ENCODE measurements at places on chromosomes 4 and X.

DNA sequence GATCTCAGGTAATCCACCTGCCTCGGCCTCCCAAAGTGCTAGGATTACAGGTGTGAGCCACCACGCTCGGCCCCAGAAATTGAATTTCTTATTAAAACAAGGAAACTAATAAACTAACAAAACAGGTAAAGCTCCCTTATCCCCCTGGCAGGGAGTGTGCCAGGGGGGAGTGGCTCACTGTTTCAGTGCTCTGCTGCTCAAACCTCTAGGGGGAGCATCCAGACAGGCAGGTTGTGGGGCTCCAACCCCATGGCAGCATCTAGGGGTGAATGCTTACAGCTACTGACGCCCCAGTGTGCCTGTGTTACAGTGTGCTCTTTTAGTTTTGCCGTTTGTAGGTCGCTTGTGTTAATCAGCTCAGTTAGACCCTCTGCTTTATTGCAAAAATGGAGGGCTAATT, 605.0 kb downstream of the GABRG1 start:
- no peak for DNase-seq

GRCh38 chr4:48899432-48899749, 7.2 kb downstream of the OCIAD2 start:
- DNase-seq, result no peak

GRCh38 chrX:94256396-94256795, 582.4 kb downstream of the FAM133A start:
- no peak for DNase-seq

GRCh38 chr4:6049985-6050384, 31.8 kb upstream of the C4orf50 start:
- no peak for DNase-seq

- no peak for DNase-seq
Observed at GRCh38 chr4:111871802-111872201, 273.5 kb upstream of the FAM241A start.

- DNase-seq, result no peak
Observed at GRCh38 chr4:40718586-40718985, 31.2 kb upstream of the NSUN7 start.

DNA sequence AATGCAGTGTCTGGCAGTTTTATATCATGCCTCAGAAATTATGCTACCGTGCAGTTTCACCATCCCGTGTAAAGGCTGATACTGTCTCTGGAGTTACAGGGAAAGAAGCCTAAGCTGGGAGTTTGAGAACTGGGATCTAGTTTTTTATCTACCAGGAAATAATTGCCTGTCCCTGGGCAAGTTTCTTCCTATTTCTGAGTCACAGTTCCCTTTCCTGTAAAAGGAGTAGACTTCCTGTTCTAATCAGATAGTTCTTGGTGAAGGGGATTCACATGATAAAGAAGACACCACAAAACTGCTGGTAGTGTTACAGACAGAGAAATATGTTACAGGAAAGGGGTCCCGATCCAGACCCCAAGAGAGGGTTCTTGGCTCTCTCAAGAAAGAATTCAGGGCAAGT, 17.1 kb downstream of the HERC3 start:
- DNase-seq, result no peak

- no peak for DNase-seq
Observed at GRCh38 chrX:143536176-143536575, 18.9 kb upstream of the SPANXN3 start.

GRCh38 chrX:100207331-100208024, 202.6 kb downstream of the PCDH19 start:
- no peak for DNase-seq

DNA sequence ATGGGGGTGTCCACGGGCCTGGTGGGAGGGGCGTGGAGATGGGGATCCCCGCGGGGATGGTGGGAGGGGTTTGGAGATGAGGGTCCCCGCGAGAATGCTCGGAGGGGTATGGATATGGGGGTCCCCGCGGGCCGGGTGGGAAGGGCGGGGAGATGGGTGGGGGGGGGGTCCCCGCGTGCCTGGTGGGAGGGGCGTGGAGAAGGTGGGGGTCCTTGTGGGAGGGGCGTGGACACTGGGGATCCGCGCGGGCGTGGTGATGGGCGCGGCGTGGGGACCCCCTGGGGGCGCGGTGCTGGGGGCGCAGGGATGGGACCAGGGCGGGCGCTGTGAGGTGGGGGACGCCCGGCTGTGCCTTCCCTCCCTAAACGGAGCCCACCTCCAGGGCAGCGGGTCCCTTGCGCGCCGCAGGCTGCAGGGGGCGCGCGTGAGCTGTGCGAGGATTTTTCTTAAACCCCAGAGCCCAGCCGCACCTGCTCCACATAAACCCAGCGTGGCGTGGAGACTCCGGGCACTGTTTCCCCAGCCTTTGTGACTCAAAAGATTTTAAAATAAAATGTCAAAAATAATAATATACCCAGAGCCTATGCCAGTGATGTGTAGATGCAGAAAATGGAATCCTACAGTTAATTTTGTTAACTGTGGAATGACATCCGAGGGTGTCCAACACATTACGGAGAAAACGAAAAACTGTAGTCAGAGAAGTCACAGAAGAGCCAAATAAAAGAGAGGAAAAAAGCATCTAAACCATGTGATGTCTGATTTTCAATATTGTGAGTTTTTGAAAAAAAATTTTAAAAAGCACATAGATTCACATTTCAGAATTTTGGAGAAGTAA, 1.5 kb upstream of the ASMTL start:
- peak; percentile 91 for DNase-seq
